Osteocyte (in vitro differentiated cells): ENCODE measurements at places on chromosomes 2 and 18.

DNA sequence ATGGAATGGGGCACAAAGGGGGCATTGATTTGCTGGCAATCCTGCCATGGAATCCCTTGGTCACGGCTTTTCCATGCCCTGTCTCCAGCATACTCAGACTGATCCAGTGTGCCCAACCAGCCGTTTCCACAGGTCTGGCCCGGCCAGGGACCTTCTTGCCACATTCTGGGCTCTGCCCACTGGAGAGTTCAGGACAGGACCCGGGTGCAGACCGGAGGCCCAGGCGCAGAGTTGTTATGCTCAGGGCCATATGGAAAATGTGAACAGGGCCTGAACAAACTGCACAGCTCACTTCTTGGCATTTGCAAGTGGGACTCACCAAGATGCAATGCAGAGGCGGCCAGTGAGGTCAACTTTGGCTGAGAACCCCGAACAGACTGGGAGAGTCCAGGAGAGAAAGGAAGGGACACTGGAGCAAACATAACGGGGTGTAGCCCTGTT lies 15.6 kb upstream of the ASAP2 start:
- no peaks in the 10 kb centered on the region for H3K36me3 ChIP-seq
- peak; percentile 97 for DNase-seq

- H3K36me3 ChIP-seq, result peaks cover 42% of the 10 kb centered on the region
- H3K4me1 ChIP-seq, result peaks cover 10% of the 10 kb centered on the region
- no peak overlapping the region for H3K27ac ChIP-seq
- H3K4me3 ChIP-seq, result no peak overlapping the region
- DNase-seq, result no peak
These were observed 38.1 kb downstream of the SLC39A10 start for GRCh38 chr2:195695002-195695631.

GRCh38 chr18:7567474-7568425 lies 634 bp downstream of the PTPRM start:
- no peaks in the 10 kb centered on the region for H3K27me3 ChIP-seq
- H3K4me3 ChIP-seq, result peak overlapping the region; percentile 71
- no peak overlapping the region for H3K27ac ChIP-seq
- peak; percentile 85 for DNase-seq

GRCh38 chr2:104599787-104600510 lies 254.0 kb upstream of the POU3F3 start:
- H3K27me3 ChIP-seq, result peaks cover 17% of the 10 kb centered on the region
- no peak overlapping the region for H3K4me3 ChIP-seq
- H3K4me1 ChIP-seq, result no peaks in the 10 kb centered on the region
- H3K36me3 ChIP-seq, result no peaks in the 10 kb centered on the region
- DNase-seq, result no peak

- no peak overlapping the region for H3K4me3 ChIP-seq
- no peak overlapping the region for H3K27ac ChIP-seq
- no peaks in the 10 kb centered on the region for H3K27me3 ChIP-seq
- no peak for DNase-seq
These were observed 72.9 kb downstream of the PRKCE start for GRCh38 chr2:45724335-45724734.

- H3K27me3 ChIP-seq, result no peaks in the 10 kb centered on the region
- H3K4me3 ChIP-seq, result no peak overlapping the region
- DNase-seq, result peak; percentile 56
- H3K36me3 ChIP-seq, result peaks cover 1% of the 10 kb centered on the region
These were observed 14.4 kb downstream of the FBLN7 start for GRCh38 chr2:112152476-112153178.

- H3K4me3 ChIP-seq, result no peak overlapping the region
- no peak for DNase-seq
- no peak overlapping the region for H3K27ac ChIP-seq
- H3K4me1 ChIP-seq, result no peaks in the 10 kb centered on the region
These were observed 1137.6 kb upstream of the NXPH2 start for GRCh38 chr2:139917690-139918384.

DNA sequence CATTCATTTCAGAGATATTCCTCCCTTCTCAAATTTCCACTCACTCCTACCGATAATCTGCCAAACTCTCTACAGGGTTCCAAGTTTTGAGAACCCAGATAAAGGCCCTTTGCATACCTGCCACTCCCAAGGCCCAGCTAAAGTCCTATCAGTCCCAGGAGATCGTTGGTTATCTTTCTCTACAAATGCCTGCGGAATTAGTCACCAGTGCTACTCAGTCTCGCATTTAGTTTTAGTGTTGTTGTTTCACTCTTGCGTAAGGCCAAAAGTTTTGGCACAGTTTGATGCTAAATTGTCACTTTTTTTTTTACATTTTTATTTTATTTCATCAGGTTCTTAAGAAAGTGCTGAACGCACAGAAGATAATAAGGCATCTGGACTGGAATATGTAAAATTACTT lies 29.2 kb upstream of the SETBP1 start:
- peaks cover 1% of the 10 kb centered on the region for H3K36me3 ChIP-seq
- no peak for DNase-seq
- peaks cover 45% of the 10 kb centered on the region for H3K4me1 ChIP-seq
- no peaks in the 10 kb centered on the region for H3K27me3 ChIP-seq

DNA sequence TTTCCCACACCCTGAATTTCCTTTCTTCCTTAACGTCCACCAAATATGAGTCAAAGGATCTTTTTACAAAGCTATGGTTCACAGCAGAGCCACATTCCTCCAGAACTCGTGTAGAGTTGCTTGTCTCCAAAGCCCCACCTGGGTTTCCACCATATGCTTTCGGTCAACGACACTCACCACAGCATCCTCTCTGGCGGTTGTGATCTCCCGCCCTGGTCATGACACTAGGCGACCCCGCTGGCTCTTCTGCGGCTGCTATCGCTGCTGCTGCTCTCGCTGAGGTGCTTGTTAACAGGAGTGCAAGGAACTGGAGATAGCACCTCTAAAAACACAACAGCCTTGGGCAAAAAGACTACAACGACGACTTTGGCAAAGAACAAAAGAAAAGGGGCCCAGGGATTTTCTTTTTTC lies 340 bp downstream of the SLC40A1 start:
- DNase-seq, result no peak
- H3K27me3 ChIP-seq, result peaks cover 25% of the 10 kb centered on the region
- peaks cover 2% of the 10 kb centered on the region for H3K36me3 ChIP-seq
- H3K27ac ChIP-seq, result peak overlapping the region; percentile 16
- H3K4me3 ChIP-seq, result peak overlapping the region; percentile 80

DNA sequence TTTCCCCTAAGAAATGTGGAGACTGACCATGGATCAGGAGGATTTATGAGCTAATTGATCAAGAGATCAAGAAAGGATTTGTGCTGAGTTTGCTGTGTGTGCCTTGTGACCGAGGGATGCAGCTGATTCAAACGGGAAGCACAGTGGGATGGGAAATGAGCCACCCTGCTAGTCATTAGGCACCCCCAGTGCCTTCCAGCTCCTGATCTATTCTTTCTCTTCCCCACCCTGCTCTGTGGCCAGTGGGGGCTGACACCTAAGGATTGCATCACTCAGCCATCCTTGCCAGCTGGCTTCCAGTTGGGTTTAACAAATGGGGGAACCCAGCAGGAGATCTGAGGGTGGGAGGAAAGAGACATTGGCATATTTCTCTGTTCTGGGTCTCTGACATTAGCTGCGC lies 132.2 kb upstream of the CXCR4 start:
- no peaks in the 10 kb centered on the region for H3K36me3 ChIP-seq
- no peak overlapping the region for H3K4me3 ChIP-seq
- H3K27me3 ChIP-seq, result no peaks in the 10 kb centered on the region
- H3K27ac ChIP-seq, result no peak overlapping the region
- H3K4me1 ChIP-seq, result no peaks in the 10 kb centered on the region

DNA sequence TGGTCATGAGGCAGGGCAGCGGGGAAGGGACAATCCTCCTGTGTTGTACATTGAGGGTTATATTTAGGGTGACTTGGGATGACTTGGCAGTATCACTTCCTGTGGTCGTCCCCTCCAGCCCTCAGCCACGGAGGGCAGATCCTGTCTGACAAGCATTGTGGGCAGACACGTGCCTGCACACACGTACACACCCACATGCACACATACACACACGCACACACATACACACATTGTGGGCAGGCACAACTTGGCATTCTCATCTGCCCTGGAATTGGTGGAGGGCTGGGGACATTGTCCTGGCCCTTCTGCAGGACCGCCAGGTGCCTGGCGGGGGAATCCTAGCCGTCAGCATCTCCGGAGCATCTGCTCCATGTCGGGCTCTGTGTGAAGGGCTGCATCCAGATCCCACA lies 47.6 kb downstream of the ODC1 start:
- no peaks in the 10 kb centered on the region for H3K27me3 ChIP-seq
- no peak overlapping the region for H3K4me3 ChIP-seq
- DNase-seq, result no peak
- H3K36me3 ChIP-seq, result peaks cover 9% of the 10 kb centered on the region
- no peak overlapping the region for H3K27ac ChIP-seq
- H3K4me1 ChIP-seq, result peaks cover 45% of the 10 kb centered on the region

GRCh38 chr2:218743068-218743467 lies 32.4 kb downstream of the TTLL4 start:
- no peak overlapping the region for H3K27ac ChIP-seq
- H3K4me3 ChIP-seq, result no peak overlapping the region
- peaks cover 33% of the 10 kb centered on the region for H3K36me3 ChIP-seq
- DNase-seq, result no peak
- no peaks in the 10 kb centered on the region for H3K27me3 ChIP-seq
- H3K4me1 ChIP-seq, result peaks cover 3% of the 10 kb centered on the region

- H3K36me3 ChIP-seq, result no peaks in the 10 kb centered on the region
- peaks cover 42% of the 10 kb centered on the region for H3K27me3 ChIP-seq
- H3K27ac ChIP-seq, result no peak overlapping the region
- no peaks in the 10 kb centered on the region for H3K4me1 ChIP-seq
- no peak overlapping the region for H3K4me3 ChIP-seq
- DNase-seq, result no peak
These were observed 8.6 kb upstream of the PLB1 start for GRCh38 chr2:28487258-28487657.

- no peak overlapping the region for H3K4me3 ChIP-seq
- H3K27ac ChIP-seq, result no peak overlapping the region
- H3K27me3 ChIP-seq, result peaks cover 52% of the 10 kb centered on the region
These were observed 3.2 kb upstream of the MSL3B start for GRCh38 chr2:233871432-233871831.

DNA sequence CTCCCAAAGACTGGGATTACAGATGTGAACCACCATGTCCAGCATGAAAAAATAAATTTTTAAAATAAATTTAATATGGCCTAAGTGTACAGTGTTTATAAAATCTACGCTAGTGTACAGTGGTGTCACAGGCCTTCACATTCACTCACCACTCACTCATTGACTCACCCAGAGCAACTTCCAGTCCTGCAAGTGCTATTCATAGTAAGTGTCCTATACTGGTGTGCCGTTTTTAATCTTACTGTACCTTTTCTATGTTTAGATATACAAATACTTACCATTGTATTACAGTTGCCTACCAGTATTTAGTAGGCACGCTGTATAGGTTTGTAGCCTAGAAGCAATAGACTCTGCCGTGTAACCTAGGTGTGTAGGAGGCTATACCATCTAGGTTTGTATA lies 291.6 kb upstream of the STON1 start:
- no peak for DNase-seq
- H3K27me3 ChIP-seq, result no peaks in the 10 kb centered on the region
- no peak overlapping the region for H3K27ac ChIP-seq
- H3K4me3 ChIP-seq, result no peak overlapping the region
- no peaks in the 10 kb centered on the region for H3K36me3 ChIP-seq

- no peaks in the 10 kb centered on the region for H3K27me3 ChIP-seq
- peaks cover 9% of the 10 kb centered on the region for H3K36me3 ChIP-seq
- no peak overlapping the region for H3K27ac ChIP-seq
- no peak overlapping the region for H3K4me3 ChIP-seq
- no peak for DNase-seq
These were observed 141.5 kb downstream of the WDSUB1 start for GRCh38 chr2:159144776-159145614.

DNA sequence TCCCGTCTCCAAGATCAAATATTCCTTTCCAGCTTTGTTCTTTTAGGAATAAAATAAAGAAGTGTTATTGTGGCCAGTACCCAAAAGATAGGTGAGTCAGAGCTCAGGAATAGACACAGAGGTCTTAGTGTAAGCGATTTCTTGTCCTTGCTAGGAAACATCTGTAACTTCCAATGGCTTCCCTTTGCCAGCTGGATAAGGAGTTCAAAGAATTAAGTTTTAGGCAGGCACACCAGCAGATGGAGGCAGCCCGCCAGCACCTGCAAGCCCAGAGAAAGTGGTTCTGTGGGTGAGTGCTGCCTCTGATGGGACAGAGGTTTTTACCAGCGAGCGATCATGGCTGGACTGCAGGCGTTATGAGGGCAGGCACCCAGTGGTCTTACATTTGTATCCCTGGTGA lies 125.4 kb downstream of the MGAT5 start:
- H3K27me3 ChIP-seq, result no peaks in the 10 kb centered on the region
- H3K4me3 ChIP-seq, result no peak overlapping the region
- H3K36me3 ChIP-seq, result no peaks in the 10 kb centered on the region

- no peak overlapping the region for H3K27ac ChIP-seq
- H3K36me3 ChIP-seq, result peaks cover 37% of the 10 kb centered on the region
- no peak overlapping the region for H3K4me3 ChIP-seq
- DNase-seq, result no peak
These were observed 116.2 kb downstream of the MEMO1 start for GRCh38 chr2:31894656-31895055.

DNA sequence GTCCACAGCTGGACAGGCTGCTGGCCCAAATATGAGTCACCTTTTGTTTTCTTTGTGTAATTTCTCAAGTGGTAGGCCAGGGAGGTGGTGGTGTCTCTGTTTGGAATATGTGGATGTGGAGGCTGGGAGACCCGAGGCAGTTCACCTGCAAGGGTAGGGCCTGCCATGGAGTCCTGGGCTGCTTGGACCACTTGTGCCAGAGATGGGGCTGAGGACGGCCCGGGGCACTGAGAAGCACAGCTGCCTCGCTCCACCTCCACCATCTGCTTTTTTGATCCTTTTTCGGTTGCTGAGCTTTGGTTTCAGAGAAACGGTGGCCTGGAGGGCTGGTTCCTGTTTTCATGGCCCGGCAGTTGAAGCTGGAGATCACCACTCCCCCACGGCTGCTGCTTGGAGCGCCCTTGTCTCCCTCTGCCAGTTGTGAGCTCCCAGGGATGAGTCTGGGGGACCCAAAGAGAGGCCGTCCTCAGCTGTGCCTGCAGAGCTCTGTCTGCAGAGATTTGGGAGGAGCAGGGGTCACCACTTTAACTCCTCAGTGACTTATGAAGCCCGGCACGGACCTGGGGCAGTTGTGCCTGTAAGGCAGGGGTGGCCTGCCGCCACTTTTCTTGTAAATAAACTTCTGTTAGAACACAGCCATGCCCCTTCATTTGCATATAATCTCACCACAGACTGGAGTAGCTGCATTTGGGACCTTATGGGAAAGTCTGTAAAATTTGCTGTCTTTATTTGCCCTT lies 67.6 kb upstream of the MCFD2 start:
- H3K27me3 ChIP-seq, result no peaks in the 10 kb centered on the region
- H3K36me3 ChIP-seq, result peaks cover 17% of the 10 kb centered on the region
- peak overlapping the region; percentile 65 for H3K27ac ChIP-seq
- no peak for DNase-seq
- no peak overlapping the region for H3K4me3 ChIP-seq
- H3K4me1 ChIP-seq, result peaks cover 49% of the 10 kb centered on the region

GRCh38 chr2:54522624-54523281 lies 66.6 kb downstream of the SPTBN1 start:
- H3K4me3 ChIP-seq, result no peak overlapping the region
- H3K4me1 ChIP-seq, result peaks cover 73% of the 10 kb centered on the region
- no peaks in the 10 kb centered on the region for H3K27me3 ChIP-seq
- DNase-seq, result no peak
- peaks cover 15% of the 10 kb centered on the region for H3K36me3 ChIP-seq
- H3K27ac ChIP-seq, result peak overlapping the region; percentile 86
